T1000 (cell line): ENCODE measurements at places on chromosomes 7 and 10.

DNA sequence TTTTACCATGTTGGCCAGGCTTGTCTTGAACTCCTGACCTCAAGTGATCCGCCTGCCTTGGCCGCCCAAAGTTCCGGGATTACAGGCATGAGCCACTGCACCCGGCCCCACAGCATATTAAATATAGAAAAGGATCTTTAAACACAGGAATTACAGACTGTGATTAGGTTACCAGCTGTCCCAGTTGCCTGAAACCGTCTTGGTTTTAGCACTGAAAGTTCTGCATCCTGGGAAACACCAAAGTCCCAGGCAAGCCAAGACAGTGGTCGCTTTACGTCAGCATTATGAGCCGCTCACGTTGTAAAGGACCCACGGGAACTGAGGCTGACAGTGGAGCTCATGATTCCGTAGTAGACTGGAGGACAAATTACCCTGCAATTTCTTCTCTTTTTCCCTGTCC lies 69.0 kb upstream of the FAM180A start:
- DNase-seq: no peak

DNA sequence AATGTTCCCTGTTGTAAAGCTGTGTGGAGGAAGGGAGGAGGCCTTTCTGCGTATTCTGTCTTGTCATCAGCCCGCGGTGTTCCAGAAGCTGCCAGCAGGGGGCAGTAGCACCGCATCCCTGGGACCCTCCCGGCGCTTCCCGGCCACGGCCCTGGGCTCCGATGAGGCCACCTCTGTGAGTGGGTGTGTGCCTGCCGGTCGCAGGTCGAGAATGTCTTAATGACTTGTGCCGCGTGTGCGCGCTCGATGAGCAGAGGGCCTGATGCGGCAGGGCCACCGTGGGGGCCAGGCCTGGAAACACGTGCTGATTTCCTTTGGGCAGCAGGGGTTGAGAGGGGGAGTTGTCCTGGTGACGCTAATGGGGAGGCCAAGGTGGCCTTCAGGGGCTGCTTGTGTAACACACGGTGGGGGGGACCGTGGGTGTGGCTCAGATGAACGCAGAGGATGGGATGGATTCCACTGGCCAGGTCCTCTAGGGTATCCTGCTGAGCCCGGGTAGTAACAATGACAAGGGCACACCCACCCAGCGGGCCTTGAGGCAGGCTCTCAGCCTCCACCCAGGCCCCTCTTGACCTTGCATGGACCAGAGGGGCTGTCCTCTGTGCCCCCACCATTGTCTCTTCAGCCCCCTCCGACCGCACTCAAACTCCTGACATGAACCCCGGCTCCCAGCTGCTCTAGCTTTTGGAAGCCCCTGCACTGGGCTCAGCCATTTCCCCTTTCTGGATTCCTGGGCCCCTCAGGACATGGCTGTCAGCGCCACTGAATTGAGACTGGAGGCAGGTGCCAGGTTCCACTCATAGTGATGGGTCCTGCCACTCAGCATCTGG lies 135.9 kb upstream of the PODXL start:
- DNase-seq: peak; percentile 10

GRCh38 chr7:154512121-154512833 lies 460.1 kb downstream of the DPP6 start:
- DNase-seq: no peak

GRCh38 chr7:26103596-26103995 lies 48.4 kb upstream of the NFE2L3 start:
- no peak for DNase-seq

GRCh38 chr7:50864694-50865093 lies 82.0 kb upstream of the GRB10 start:
- DNase-seq: no peak

GRCh38 chr7:107638594-107638993 lies 22.0 kb upstream of the SLC26A4 start:
- DNase-seq: no peak

DNA sequence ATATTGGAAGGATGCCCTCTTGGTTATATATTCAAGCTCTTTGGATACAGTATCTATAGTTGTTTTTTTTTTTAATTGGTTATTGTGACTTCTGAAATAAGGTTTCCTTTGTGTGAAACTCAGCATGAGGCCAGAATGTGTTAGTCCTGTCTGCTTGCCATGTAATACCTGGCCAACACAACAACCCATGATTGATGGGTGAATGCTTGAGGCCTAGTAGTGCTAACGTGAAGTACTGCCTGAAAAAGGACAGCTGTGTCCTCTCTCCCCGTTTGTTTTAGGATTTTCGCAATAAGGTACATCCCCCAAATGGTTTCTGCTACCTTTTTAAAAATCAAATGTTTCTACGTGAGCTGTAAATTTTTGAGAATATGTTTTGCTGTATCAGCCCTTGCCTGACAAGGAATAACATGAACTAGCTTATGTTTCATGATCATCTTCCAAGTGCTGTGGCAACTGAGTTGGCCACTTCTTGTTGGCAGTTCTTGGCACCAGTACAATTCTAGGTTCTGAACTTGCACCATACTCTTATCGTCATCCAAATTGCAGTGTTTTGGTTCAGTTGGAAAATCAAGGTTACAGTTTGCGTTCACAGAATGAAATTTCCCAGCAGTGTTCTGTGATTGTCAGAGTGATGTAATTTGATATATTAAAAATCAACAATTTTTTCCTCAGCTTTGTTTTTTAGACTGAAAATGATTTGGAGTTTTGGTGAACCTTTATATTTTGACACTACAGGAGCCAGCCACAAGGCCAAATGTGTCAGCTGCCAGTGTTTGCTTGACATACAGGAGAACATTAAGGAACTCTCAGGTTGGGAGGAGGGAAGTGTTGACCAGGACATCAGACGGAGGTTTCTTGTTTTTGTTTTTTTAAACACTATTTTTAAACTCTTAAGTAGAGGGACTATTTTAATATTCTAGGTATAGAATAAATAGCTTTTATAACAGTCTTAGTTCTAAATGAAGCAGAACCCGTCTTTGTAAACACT lies 13.5 kb upstream of the ASCC1 start:
- DNase-seq: no peak

- DNase-seq: peak; percentile 18
Measured at GRCh38 chr7:145106001-145106400, 270.1 kb upstream of the TPK1 start.

GRCh38 chr7:22651534-22652243 lies 75.3 kb upstream of the IL6 start:
- DNase-seq: peak; percentile 36

DNA sequence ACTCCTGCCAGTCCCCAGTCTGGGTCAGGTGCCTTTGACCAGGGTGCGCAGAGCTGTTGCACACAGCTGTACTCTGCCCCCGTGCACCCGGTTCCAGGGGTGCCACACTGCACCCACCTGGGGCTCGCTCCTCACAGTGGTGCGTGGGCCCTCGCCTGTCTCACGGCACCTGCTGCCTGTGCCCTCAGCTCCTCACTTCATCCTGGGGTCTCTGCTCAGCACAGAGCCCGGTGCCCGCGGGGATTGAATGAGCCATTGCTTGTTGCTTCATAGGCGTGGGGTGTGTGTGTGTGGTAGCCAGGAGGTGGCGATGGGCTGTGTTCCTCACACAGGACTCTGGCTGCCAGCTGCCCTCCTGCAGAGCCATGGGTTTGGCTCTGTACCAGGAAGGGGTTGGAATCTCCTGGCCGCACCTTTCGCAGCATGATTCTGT lies 18.5 kb downstream of the EIF3B start:
- no peak for DNase-seq

DNA sequence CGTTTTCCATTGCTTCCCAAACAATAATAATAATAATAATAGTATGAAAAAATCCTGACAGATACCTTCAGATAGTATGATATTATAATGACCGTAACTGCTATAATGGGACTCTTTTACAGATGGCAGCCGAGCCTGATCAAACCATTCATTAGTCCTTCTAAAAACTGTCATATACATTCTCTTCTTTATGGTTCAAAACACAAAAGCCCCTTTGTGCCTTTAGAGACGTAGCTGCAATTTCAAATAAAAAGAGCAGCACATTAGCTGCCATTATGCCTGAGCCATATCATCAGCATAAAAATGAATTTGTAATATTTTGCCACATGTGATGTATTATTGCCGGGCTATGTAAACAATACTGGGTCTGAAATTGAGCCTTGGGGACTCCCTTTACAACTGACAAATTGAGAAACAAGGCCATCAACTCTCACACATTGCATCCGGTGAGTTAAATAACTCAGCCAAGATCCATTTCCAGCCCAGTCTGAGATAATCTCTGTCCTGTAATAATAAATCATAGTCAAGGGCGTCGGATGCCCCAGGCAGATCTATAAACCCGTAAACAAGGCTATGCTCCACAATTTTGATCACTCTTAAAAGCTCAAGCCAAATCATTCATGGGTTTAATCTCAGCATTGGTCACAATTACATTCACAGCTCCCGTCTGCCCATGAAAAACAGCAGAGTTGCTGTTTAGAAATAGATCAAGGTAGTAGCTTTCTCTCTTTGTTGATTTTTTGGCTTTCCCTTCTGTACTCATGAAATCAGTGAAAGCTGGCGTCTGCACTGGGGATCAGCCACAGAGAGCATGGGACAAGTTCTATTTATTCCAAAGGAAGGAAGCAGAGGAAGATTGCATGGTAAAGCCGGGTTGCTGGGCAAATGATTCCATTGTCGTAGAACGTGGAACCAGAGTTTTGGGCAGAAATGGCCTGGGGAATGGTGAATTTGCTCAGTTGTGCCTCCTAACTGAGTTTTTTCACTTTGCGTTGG lies 150.1 kb upstream of the BMPER start:
- no peak for DNase-seq

DNA sequence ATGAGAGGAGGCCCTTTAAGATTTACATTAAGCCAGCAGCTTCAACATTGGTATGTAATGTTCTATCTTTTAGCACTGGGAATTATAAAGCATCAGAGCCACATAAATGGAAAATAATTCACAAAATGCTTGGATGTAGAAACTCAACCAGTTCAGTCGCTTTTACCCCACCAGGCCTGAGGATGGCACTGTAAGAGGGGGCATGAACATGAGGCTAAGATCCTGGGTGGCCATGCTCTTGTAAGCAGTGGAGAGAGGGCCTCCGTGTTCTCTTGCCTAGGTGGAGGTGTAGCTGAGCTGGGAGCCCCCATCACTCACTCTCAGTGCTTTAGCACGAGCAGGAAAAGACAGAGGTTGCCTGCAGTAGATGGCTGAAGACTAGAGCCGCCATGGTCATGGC lies 238.8 kb downstream of the FANK1 start:
- DNase-seq: no peak

DNA sequence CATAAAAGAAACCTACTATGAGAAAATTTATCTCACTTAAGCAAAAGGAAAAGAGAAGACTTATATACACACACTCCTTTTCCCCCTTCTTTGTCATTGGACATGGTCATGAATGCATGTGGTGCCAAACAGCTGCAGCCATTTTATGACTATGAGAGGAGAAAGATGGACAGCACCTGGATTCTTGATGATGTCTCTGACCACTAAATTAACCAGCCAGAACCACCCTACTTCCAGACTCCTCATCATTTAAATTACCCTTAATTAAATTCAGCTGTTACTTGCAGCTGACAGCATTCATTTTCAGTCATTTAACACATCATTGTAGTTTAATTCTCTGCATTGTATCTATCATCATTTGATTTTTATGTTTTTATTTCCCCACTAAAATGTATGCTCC lies 379.0 kb upstream of the HPS1 start:
- no peak for DNase-seq

- DNase-seq: no peak
Measured at GRCh38 chr7:9091282-9091681, 657.9 kb downstream of the NXPH1 start.

- DNase-seq: no peak
Measured at GRCh38 chr7:31633894-31634494, 53.0 kb upstream of the PPP1R17 start.

DNA sequence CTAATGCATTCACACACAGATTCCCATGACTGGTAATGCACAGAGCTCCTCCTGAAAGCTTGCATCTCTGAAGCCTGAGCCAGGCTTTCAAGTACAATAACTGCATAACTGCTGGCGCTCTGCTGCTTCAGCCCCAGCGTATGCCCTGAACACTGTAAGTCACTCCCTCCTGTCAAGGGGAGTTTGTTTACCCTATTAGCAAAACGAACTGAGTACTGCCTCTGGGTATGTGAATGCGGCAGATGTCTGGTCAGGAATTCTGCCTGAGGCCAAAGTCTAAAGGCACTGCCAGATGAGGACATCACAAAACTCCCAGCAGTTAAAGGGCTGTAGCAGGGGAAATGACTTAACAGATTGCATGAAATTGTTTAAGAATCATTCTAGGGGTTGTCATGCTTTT lies 97.7 kb downstream of the NRCAM start:
- DNase-seq: peak; percentile 63

- no peak for DNase-seq
Measured at GRCh38 chr7:113131367-113131766, 13.0 kb upstream of the SMIM30 start.
